Karpas-422 (cell line): ENCODE measurements at places on chromosomes 7 and 10. TPM values are rescaled to one million over a fixed set of nuclear protein-coding genes. Genes with fewer than 3 reads are reported as not detected.

Gene ENKUR
- not detected in 2 replicates for total RNA-seq

Gene MCU
- 16.2 and 41.3 TPM in 2 replicates for total RNA-seq

Gene PILRA
- 2.3 and 2.4 TPM in 2 replicates for total RNA-seq

Gene DYNC1I1
- 0.40 TPM in 1 of 2 replicates, not detected in the other for total RNA-seq

Gene ZNF736
- total RNA-seq: 42.9 and 82.3 TPM in 2 replicates

Gene OPN1SW
- total RNA-seq: not detected in 2 replicates

Gene HSPA12A
- 0.07 TPM in 2 replicates for total RNA-seq

Gene PPP1R9A
- total RNA-seq: not detected in 2 replicates

Gene RFC2
- total RNA-seq: 18.9 and 27.3 TPM in 2 replicates

Gene CYP3A7
- not detected in 2 replicates for total RNA-seq

Gene CDH23
- 0.47 and 2.1 TPM in 2 replicates for total RNA-seq

Gene ZPBP
- total RNA-seq: not detected in 2 replicates

Gene BBIP1
- total RNA-seq: 6.3 and 53.8 TPM in 2 replicates

Gene MYH16
- not detected in 2 replicates for total RNA-seq

Gene COL26A1
- not detected in 2 replicates for total RNA-seq

Gene WDFY4
- total RNA-seq: 144 and 181 TPM in 2 replicates

Gene IKZF1
- 117 and 118 TPM in 2 replicates for total RNA-seq

Gene FAM131B
- total RNA-seq: 0.11 TPM in 1 of 2 replicates, not detected in the other

Gene FAM25A
- not detected in 2 replicates for total RNA-seq

Gene AMPH
- total RNA-seq: not detected in 2 replicates

Gene IFIT5
- 0.29 and 0.30 TPM in 2 replicates for total RNA-seq

Gene DDX21
- total RNA-seq: 87.0 and 89.8 TPM in 2 replicates

Gene C10orf143
- 0.75 and 3.9 TPM in 2 replicates for total RNA-seq

Gene SPDYE3
- total RNA-seq: not detected in 2 replicates

Gene PKD2L1
- total RNA-seq: 0.07 and 0.25 TPM in 2 replicates

Gene PON1
- total RNA-seq: not detected in 2 replicates

Gene TFPI2
- total RNA-seq: not detected in 2 replicates

Gene JAKMIP3
- 0.07 TPM in 1 of 2 replicates, not detected in the other for total RNA-seq

Gene ITGA8
- not detected in 2 replicates for total RNA-seq

Gene SMO
- 0.11 TPM in 1 of 2 replicates, not detected in the other for total RNA-seq

Gene SLC13A1
- total RNA-seq: not detected in 2 replicates

Gene SAMD9L
- 14.8 and 26.4 TPM in 2 replicates for total RNA-seq

Gene HMX2
- not detected in 2 replicates for total RNA-seq

Gene SGCE
- 26.4 and 39.8 TPM in 2 replicates for total RNA-seq

Gene RSU1
- 26.3 and 83.9 TPM in 2 replicates for total RNA-seq

Gene NRP1
- 0.71 TPM in 1 of 2 replicates, not detected in the other for total RNA-seq

Gene IFIT1B
- total RNA-seq: 0.78 TPM in 1 of 2 replicates, not detected in the other

Gene GAD2
- total RNA-seq: not detected in 2 replicates

Gene CALHM3
- total RNA-seq: 0.30 and 0.61 TPM in 2 replicates
